ENCODE measurements at places on chromosomes 7 and 10.

GRCh38 chr10:29176845-29177832 lies 111.7 kb upstream of the LYZL1 start:
- no peak for DNase-seq

DNA sequence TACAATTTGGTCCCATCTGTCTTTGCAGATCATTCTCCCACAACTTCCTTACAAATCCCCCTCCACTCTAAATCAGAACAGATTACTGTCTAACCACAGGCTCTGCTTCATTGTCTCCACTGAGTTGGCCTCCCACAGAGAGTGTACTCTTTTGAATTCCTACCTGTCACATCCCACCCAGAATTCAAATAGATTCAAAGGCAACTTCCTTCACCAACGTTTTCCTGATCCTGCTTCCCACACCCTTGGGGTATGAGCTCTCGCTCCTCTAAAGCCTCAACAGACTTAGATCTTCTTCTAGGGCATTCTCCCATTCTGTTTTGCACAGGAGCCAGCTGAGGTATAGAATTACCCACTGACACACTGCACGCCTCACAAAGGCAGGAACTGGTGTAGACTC lies 197.8 kb upstream of the CDCA7L start:
- DNase-seq, result no peak

GRCh38 chr7:77415476-77415822 lies 700 bp downstream of the GSAP start:
- no peak for DNase-seq

DNA sequence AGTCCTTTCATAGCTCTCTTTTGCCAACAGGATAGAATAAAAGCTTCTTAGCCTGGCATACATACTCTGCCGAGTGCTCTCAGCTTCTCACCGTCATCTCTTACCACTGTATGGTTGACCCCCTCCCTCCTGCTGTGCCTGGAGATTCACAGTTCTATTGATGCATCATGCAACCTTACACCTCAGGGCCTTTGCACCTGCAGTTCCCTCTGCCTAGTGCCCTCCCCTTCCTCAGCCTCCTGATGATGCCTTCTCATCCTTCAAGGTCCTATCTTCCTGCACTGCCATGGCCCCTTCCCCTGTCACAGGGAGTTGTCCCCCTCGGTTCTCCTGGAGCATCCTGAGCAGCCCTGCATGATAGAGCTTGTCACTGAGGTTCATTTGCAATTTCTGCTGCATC lies 81.5 kb downstream of the CDH23 start:
- DNase-seq, result no peak

- DNase-seq, result no peak
Observed at GRCh38 chr7:79823246-79823951, 311.2 kb upstream of the GNAI1 start.

DNA sequence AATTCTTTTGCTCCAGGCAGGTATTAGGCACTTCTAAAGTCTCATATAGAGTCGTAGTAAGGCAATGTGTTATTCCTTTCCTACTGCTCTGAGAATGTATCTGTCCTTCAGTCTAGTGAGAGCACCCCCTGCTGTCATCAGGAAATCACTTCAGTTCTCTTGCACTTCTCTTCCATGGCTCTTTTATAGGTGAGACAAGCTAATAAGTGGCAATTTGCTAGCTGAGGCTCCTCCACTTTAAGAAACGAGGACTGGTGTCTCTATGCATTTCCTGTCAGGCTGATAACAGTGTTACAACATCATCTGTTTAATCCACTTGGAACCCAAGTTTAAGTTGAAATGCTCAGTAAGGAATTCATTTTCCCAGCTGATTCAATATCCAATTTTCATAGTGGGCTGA lies 350.6 kb downstream of the TFEC start:
- DNase-seq, result no peak

- no peak for DNase-seq
Observed at GRCh38 chr10:58302254-58302653, 32.6 kb upstream of the UBE2D1 start.

GRCh38 chr7:113945018-113945938 lies 26.5 kb upstream of the PPP1R3A start:
- no peak for DNase-seq

- no peak for DNase-seq
Observed at GRCh38 chr7:128385988-128386925, 23.5 kb downstream of the IMPDH1 start.

DNA sequence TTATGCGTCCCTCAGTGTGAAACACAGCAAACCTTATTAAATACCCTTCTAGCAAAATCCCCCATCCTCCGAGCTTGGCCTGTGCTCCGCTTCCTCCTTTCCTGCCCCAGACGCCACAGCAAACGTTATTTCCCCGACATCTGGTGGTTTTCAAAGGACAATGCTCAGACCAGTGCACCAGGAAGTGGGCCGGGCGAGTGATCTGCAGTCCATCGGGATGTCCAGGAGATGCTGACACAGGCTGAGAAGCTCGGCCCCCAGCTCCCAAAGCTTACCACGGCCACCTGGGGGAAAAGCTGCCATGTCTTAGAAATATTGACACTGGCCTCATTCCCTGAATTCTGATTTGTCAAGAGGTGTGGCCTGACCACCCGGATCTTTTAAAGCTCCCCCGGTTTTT lies 129.5 kb downstream of the PTPRN2 start:
- no peak for DNase-seq

DNA sequence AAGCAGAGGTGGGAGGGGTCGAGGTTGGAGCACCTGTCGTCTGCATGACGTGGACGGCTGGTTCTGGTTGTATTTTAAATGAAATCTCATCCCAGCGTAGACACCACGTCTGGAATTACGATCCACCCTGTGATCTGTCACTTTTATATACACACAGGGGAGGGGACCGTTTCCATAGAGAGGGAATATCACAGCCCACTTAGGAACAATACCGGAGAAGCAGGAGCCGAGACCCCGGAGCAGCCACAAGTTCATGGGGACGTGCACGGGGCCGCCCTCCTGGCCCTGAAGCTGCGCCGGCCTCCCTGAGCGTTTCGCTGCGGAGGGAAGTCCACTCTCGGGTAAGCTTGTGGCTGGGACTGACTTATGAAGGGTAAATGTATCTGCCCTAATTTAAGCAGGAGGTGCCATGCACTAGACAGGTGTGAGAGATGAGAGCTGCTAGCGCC lies at the start of gene UCN3:
UCN3 (plus strand) TSS at position 77 of the 449 bp plus-strand sequence. CDS start 8,755 bp downstream, outside the sequence.
- DNase-seq, result no peak

- no peak for DNase-seq
Observed at GRCh38 chr7:151274396-151274795, 25.9 kb upstream of the SMARCD3 start.

DNA sequence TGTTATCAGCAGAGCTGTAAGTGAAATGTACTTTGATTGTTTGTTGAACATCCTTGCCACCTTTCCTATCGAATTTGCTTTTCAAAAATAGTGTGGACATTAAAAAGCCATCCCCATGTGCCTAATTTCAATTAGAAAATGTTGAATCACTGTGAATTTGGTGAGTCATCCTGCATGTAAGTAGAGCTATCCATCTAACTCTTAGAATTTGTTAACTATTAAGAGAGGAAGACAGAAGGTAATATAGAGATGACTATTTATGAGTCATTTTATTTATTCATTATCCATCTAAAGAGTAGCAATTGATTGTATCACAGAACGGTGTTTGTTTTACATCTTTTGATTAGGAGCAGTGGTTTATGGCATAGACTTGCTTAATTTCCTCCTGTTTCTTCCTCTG lies 154.7 kb downstream of the MGMT start:
- DNase-seq, result no peak

GRCh38 chr7:113000316-113001020 lies 86.2 kb downstream of the GPR85 start:
- DNase-seq, result no peak

- DNase-seq, result no peak
Observed at GRCh38 chr7:41010967-41011366, 691.9 kb downstream of the INHBA start.

DNA sequence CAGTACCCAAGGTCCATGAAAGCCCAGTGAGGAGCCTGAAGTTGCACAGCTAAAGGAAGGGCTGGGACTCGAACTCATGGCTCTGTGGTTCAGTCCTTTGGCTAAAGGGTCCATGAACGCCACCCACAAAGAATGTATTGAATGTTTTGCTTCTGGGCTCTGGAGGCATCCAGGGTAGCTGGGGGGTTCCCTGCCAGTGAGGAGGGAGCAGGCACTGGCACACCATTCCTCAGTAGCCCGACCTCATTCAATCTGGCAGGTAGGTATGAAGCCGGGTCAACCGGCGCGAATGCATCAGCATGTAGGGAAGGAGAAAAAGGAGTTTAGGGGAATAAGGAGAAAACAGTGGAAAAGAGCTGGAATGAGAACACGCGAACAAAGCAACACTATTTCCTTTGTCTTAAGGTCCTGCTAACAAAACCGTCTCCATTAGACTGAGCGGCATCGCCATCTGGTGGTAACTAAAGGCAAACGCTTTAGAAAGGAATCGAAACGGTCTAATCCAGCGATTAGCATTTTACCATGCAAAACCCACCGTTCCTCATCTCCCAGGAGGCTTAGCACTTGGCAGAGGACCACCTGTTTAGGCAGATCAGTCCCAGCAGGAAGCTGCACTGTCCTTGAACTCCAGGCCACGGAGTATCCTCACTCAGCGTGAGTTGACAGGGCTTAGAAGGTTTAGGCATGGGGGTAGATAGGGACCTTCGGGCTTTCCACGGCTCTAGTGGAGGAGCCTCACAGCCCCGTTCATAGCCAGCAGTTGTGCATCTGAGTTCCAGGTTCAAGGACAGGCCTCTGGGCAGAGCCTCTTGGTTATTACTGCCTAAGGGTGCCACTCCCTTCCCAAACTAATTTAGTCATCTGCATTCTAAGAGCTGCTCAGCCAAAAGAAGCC lies 122.8 kb downstream of the UBE2H start:
- peak; percentile 71 for DNase-seq

- no peak for DNase-seq
Observed at GRCh38 chr10:97157578-97158095, 28.1 kb downstream of the SLIT1 start.

DNA sequence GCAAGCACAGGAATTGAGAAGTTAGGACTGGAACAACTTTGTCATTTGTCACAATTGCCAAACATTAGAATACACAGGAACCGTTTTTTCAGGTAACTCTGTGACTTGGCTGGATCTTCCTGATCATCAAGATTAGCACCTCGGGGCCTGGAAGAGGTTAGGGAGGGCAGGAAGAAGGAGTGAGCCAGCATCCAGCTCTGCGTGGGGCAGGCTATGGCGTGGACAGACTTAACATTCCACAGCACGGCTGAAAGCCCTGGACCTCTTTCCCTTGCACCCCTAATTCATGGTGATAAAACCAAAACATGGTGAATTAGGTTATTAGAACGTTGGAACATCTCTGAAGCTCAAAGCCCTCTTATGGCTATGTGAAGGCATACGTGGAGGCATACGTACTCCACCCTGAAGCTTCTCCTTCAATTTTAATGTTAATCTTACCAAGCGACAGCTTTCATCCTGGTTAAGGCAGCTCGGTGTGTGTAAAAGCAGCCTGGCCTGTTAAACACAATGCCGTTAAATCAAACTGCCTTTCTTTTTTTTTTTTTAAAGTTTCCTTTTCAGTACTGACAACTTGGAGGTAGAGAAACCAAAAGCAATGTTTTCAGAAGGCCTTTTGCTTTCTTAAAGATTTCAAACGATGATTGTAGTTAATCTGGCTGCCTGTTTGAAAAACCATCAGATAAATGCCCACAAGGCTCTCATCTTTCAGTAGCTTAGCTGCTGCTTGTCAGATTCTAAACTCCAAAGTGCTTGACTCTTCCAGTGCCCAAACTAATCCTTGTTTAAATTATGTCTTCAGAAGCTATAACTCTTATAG lies 4.5 kb downstream of the GRK5 start:
- DNase-seq, result no peak

GRCh38 chr7:29548823-29549222 lies 14.8 kb upstream of the PRR15 start:
- no peak for DNase-seq

DNA sequence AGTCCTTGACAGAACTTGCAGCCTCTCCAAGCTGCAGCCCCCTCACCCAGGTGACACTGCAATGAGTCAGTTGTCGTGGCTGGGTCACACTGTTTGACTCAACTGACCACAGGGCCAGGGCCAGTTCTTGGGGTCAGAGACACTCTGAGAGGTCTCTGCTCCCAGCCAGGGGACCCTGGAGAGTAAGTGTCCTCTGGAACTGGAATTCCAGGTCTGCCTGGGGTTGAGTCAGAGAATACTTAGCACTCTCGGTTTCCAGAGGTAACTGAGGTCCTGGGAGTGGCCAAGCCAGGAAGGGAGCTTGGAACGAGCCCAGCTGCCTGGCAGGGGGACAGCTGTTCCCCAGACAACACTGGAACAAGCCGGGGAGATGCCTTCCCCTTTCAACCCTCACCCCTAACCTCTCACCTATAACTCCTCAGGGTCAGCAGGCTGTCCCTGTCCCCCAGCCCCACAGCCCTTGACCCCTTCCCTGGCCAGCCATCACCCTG lies 2.2 kb upstream of the MYL10 start:
- DNase-seq, result no peak

DNA sequence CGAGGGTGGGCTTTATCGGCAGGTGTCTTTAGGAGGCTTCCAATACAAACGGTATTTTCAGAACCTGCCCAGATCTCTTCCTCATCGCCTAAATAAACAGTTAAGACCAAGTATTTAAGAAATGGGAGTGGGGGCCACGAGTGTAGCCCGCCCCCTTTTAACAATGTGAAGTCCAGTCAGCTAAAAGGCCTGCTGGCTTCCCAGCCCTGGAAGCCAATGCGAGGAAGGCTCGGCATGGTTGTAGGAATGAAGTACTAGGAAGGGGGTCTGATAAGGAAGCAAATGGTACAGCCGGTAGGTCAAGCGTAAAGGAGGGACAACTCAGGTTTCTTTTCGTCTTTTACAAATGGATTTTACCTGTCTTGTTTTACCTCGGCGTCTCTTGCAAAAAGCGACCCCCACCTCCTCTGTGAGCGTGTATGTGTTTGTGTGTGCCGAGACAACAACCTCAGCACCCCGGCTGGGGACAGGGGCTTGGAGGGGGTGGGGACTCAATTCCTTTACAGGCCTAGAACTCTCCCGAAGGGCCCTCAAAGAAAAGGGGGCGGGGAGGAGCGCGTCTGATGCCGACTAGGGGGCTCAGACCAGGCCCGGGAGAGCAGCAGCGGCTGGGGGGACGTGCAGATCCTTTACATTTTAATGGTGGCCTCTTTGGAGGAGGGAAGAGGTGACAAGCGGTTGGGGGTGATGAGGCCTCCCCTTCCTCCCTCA lies 147.6 kb downstream of the GPR85 start:
- DNase-seq, result no peak

DNA sequence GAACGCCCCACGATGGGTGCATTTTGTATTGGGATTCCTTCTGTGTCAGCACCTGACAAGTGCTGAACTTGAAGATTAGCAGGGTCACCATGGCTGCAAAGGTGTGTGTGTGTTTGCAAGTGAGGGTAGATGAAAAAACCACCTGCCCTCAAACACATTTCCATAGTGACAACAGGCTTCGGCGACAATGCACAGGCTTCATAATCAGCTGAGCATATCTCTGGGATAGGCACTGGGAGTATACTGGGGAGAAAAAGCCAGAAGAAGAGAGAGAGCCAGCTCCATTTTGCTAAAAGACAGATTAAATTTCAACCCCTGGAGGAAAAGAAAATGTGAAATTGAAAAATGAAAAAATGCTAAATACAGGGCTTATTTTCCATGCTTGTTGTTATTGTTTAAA lies 656.1 kb downstream of the INHBA start:
- DNase-seq, result no peak
